ENCODE measurements at places on chromosomes 12 and 14.

GRCh38 chr14:54840336-54840735 is 62.3 kb downstream of the GCH1 start:
- no peak for DNase-seq

DNA sequence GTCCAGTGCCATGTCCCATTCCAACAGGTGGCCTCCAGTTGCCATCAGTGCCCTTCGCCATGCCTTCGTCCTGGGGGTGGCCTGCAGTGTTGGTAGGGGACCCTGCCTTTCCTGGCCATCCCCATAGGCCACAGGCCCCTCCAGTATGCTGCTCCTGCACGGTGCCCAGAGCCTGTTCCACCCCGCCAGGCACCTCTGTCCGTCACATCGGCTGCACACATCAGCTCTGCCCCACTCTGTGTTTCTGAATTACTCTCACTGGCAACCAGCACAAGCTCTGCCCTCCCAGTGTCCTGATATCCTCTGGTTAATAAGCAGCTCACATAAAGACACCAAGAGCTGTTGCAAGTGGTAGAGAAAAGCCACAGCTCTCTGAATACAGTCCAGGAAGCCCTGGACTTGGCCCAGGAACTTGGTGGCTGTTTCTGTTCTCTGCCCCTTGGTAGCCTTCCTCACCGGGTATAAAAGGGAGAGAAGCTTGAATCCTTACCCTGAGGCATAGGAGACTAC is 31.3 kb upstream of the ATP2A2 start:
- no peak for DNase-seq

- DNase-seq, result peak; percentile 89
Observed at GRCh38 chr14:103854822-103855733, 7.7 kb upstream of the PPP1R13B start.

DNA sequence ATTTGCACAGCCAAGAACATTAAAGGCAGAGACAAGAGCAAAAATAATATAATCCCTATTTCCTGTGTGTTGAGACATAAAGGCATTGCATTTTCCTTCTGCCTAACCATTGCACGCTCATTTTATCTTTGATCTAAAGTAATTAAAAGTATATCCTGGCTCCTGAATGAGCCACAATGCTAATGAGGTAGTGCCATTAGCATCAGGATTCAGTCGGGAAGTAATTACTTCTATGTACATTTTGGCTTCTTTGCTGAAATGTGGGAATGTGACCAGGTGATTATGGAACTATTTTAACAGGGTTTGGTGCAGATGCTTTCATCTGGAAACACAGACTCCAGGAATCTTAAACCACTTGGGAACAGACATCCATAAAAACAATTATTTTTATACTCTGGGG is 77.4 kb downstream of the TMTC1 start:
- no peak for DNase-seq

DNA sequence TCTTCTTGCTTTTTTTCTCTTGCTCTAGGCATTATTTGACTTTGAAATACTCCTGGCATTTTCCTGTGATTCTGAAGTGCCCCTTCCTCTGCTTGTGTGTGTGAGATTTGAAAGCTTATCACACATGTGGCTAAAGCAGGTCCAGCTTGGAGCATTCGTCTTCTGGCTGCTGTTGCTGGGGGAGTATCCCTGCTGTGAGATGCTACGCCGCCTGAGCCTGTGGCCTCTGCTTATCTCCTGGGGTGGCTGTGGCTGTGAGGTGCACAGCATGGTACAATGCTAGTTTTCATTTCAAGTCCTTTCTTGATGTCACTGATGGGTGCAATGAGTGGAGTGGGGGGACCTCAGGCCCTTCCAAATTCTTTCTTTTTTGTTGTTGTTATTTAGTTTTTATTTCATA is 371.8 kb downstream of the ZFP36L1 start:
- no peak for DNase-seq

- DNase-seq, result peak; percentile 53
Observed at GRCh38 chr14:71647086-71647784, 285.0 kb upstream of the RGS6 start.

- DNase-seq, result no peak
Observed at GRCh38 chr12:851343-851742, 98.2 kb downstream of the RAD52 start.

DNA sequence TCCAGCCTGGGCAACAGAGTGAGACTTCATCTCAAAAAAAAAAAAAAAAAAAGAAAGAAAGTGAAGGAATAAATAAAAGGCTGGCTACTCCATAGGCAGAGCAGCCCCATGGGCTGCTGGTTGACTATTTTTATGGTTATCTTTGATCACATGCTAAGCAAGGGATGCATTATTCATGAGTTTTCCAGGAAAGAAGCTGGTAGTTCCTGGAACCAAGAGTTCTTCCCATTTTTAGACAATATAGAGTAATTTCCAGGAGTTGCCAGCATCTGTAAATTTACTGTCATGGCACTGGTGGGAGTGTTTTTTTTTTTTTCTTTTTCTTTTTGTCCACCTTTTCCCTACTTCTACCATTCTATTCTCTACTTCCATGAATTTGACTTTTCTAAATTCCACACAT is 24.2 kb downstream of the FGD4 start:
- DNase-seq, result no peak

DNA sequence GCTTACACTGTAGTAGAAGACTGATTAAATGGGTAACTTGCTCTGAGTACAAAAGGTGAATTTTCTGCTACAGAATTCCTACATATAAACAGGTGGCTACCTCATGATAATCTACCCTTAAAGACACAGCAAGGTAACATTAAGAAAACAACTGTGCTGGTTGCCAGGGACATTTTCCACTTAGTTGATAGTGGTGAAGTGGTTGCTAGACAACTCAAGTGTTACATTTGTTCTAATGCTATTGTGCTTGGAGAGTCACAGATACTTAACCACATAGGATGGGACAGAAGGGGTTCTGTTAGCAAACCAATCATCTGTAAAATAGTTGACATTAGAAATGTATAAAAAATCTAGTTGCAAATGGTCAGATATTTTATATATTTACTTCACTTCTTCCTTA is 870.3 kb upstream of the SEL1L start:
- DNase-seq, result no peak

GRCh38 chr14:97120611-97121031 is 323.4 kb downstream of the VRK1 start:
- DNase-seq, result no peak

DNA sequence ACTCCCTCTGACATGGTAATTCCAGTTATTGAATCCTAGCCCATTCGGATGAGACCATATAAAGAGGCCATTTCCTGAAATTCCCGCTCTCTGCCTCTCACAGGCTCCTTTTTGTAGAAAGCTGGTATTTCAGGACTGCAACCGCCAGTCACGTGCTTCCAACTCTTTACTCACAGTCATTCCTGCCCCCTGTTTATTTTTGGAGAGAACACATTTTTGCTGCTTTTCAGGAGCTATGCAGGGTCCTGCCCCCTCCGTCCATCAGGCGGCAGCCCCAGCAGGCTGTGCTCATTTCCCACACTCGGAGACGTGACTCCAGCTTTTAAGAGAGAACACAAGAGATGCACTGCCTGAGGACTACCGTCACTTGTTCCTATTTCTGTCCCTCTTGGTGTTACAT is 26.8 kb downstream of the IFT43 start:
- DNase-seq, result no peak

- DNase-seq, result no peak
Observed at GRCh38 chr14:94157197-94157596, 16.9 kb upstream of the PPP4R4 start.

DNA sequence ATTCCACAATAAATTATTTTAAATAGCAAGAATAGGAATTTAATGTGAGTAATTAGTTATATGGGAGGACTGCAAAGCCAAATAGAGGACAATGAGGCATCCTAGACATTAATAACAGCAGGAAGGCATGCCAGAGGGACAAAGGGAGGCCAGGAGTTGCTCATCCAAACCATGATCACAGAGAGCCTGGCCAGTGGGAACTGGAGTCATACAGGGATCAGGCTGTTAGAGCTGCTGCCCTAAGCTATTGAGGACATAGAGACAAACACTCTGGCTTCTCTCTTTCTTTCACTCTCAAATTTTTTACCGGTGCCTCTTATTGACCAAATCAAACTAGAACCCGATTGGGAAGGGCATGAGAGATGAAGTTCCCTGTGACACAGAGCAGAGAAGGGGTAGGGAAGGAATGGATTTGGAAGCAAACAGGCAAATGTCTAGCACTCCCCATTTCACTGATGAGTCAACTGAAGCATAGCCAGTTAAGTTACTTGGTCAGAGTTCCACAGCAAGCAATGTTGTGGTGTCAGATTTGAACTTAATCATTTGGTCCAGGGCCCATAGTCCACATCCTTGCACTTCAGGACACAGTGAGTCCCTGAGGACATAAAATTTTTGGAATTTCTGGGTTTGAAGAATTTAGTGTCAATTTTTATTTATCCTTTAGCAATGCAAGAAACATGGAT is 17.9 kb upstream of the CFAP54 start:
- DNase-seq, result no peak

GRCh38 chr14:21024585-21025370 is at the start of gene NDRG2:
TSS of gene NDRG2 (minus strand) at chr14:21025061. CDS start at chr14:21023315, 1,746 bp downstream.
- peak; percentile 98 for DNase-seq

DNA sequence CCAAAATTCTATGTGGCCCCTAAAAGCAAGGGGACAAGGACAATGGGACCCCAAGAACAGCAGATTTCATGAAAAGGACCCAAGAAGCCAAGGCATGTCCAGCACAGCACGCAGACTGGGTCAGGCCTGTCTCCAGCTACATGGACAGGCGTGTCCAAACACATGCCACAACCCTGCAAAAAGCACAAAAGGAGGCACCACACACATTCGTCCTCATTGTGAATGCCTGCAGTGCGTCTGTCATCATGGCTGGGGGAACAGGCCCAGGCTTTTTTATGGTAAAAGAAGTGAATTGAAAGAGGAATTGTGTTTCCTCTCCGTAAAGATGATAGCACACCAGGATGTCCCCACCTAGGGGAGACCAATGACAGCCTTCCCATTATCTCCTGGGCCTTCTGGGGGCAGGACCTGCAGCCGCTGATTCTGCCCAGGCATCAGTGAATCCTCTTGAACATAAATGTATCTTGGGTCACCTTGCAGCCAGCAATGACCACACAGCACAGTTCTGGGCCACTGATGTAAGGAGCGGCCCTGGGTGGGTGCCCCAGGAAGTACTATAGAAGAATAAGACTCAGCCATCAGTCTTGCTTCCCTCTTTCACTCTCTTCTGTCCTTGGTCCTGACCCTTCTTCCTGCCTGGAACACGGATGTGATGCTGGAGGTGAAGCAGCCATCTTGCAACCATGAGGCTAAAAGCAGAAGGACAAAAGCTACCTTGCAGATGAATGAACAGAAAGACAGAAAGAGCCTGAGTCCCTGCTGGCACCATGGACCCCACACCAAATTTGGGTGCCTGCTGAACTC is 29.8 kb upstream of the C14orf180 start:
- peak; percentile 52 for DNase-seq

DNA sequence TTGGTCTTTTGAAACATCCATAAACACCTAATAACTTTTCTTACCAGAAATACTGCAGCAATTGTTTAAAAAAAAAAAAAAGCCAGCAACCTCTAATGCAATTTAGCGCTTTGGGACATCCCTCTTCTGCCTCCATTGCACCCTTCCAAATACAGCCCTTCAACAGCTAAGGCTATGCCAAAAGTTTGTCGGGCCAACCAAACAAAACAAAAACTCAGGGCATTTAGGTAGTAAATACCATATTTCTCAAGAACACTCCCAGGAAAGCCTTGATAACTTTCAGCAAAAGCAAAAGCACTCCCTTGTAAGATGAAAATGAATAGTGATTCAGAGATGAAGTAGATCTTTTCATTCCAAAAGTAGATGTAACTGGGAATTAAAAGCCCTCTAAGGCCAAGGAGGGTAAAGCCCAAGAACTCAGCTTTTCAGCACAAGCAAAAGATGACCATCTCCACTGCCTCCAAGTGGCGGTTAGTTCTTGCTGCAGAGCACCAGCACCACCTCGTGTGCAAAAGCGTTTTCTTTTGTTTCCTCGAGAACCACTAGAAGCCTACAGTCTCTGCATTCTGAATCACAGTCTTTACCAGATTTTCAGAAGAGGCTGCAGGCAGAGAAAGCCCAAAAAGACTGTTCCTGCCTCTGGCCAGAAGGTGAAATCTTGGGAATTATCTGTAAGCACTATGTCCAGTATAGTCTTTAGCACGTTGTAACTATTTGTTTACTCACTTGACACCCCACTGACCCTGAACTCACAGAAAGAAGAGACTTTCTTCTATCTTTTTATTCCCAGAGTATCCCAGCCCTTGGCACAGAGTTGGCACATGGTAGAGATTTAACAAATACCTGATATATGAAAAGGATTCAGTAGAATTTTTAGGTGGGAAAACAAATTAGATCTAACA is 53.1 kb downstream of the SIX6 start:
- DNase-seq, result peak; percentile 50

DNA sequence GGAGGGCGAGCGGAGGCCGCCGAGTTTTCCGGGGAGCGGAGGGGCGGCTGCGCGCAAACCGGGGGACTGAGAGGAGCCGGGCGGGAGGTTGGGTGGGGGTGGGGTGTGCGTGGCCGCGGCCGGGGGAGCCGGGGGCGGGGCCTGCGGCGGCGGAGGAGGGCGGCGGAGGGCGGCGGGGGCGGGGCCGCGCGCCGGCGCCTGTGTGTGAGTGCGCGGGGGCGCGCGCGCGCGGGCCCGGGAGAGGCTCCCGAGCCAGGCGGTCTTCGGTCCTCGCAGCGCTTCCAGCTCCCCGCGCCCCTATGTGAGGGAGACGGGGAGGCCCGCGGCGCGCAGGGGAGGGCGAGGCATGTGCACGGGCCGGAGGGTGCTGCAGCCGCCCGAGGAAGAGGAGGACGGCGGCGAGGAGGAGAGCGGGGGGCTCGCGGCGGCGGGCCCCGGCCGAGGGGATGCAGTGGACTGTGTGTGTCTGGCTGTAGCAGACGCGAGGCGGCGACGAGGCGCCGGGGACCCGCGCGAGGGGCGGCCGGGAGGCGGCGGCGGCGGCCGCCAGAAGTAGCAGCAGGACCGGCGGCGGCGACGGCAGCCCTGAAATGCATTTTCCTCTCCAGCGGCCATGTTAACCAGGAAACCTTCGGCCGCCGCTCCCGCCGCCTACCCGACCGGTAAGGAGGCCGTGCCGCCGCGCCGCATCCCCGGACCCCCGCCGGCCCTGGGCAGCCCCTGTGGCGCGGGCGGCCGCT is at the start of gene DYRK2:
Gene DYRK2 (plus strand): TSS at position 225 of the 740 bp plus-strand sequence. CDS start 389 bp downstream, at position 614.
- DNase-seq, result peak; percentile 95

DNA sequence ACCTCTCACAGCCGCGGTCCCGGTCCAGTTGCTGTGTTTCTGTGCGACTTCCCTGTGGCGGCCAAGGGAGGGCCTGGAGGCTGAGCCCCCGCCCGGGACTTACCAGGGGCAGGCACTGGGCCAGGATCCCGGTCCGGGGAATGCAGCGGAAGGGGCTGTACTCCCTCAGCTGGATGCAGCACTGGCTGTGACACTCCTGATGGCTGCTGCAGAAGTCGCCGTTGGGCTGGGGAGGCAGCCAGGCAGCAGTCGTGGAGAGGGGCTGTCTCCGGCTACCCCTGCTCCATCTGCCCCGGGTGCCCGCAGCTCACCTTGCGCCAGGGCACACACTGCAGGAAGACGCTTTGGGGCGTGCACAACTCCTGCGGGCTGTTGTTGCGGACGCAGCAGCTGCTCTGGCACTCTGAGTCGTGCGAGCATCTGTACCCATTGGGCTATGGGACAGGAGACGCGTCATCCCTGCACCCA is 6.2 kb downstream of the LRCOL1 start:
- peak; percentile 64 for DNase-seq

GRCh38 chr14:56720703-56721460 is 89.4 kb downstream of the OTX2 start:
- DNase-seq, result no peak

Data from H7 (cell line).